ENCODE measurements at places on chromosomes 3 and 15. TPM values are rescaled to one million over a fixed set of nuclear protein-coding genes. Genes with fewer than 3 reads are reported as not detected.

Gene IL17RD
- total RNA-seq = 2.1 TPM

Gene GFM1
- 51.0 TPM for total RNA-seq

Gene CHST2
- 3.3 TPM for total RNA-seq

Gene PHLDB2
- 17.5 TPM for total RNA-seq

Gene NMB
- total RNA-seq = 1.9 TPM

Gene PRTG
- total RNA-seq = 0.65 TPM

Gene PRRT3
- total RNA-seq = 1.5 TPM

Gene CRBN
- total RNA-seq = 47.9 TPM

Gene SYNM
- total RNA-seq = 184 TPM

Gene NTRK3
- 3.2 TPM for total RNA-seq

Gene LIPH
- 0.20 TPM for total RNA-seq

Gene DUOX1
- 3.3 TPM for total RNA-seq

Gene FBXL2
- 3.8 TPM for total RNA-seq

Gene CLDN18
- 0.26 TPM for total RNA-seq

Gene ZNF660
- 1.9 TPM for total RNA-seq

Gene SERPINI2
- total RNA-seq = 1.9 TPM

Gene STX19
- 0.28 TPM for total RNA-seq

Gene PRR20G
- total RNA-seq = not detected

Gene SPRED1
- 14.5 TPM for total RNA-seq

Gene PLD1
- total RNA-seq = 79.5 TPM

Gene IMP3
- 47.9 TPM for total RNA-seq

Gene BAHD1
- 17.4 TPM for total RNA-seq

Gene MAP6D1
- total RNA-seq = 2.2 TPM

Gene CSPG5
- 1.2 TPM for total RNA-seq

Gene ONECUT1
- not detected for total RNA-seq

Gene DTX3L
- 13.2 TPM for total RNA-seq

Gene SLC9C1
- 0.69 TPM for total RNA-seq

Gene SLC51A
- total RNA-seq = not detected

Gene PDCD10
- 26.6 TPM for total RNA-seq

Gene COL6A5
- total RNA-seq = not detected

Gene KY
- 3.6 TPM for total RNA-seq

Gene PARP15
- total RNA-seq = 0.91 TPM

All from right cardiac atrium (tissue), 5 donors.